ENCODE measurements at places on chromosomes 5 and 9.

- no peak for DNase-seq
These were observed 160.3 kb upstream of the NFIL3 start for GRCh38 chr9:91583966-91584365.

DNA sequence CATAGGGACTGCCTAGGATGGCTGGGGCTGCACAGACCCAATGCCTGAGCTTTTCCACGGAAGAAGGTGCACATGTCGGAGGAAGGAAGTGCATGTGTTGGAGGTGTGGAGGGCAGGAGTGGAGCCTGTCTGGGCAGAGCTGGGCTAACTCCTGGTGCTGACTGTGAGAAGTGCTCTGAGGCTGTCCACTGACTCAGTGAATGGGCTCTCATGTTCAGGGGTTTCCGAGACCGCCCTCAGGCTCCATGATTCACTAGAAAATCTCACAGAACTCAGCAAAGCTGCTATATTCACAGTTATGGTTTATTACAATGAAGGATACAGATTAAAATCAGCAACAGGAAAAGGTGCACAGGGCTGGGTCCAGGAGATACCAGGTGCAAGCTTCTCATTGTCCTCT, 37.2 kb downstream of the NTNG2 start:
- no peak for DNase-seq

DNA sequence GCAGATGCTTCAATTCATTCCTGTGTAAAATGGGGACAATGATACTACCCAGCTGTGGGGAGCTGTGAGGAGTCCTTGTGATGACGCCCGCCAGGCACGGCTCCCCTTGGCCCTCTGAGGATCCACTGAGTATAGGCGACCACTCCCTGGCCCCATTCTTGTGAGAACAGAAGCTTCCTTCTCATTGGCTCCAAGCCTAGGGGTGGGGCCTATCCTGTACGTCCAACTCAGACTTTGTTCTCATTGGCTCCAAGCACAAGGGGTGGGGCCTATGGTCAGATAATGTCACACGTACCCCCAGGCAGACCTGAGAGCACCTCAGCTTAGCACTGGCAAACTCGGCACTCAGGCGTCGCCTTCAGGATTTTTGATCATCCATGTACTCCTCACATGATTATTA, 232.9 kb upstream of the MVB12B start:
- DNase-seq, result no peak

GRCh38 chr5:28750251-28750650, 1711.9 kb upstream of the CDH9 start:
- no peak for DNase-seq

GRCh38 chr5:150670275-150670947, 9.4 kb downstream of the MYOZ3 start:
- no peak for DNase-seq

DNA sequence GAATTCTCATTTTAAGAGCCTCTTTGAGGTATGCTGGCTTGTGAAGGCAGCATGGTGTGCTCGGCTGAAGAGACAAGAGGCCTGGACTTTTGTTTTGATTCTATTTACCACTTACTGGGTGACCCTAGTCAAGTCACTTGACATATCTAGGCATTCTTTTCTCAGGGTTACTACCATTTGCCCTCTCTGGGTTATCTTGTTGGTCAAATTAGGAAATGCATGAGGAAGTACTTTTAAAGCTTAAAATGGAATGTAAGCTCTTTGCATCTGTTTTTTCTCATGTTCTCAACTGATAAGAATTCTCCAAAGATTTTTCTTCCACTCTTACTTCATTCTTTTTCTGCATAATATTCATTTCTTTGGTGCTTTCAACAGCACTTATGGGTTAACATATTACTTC, 173.1 kb downstream of the PLK2 start:
- DNase-seq, result no peak

GRCh38 chr9:79471580-79472543, 99.9 kb upstream of the TLE4 start:
- DNase-seq, result peak; percentile 37

- no peak for DNase-seq
These were observed 92.6 kb downstream of the RIC1 start for GRCh38 chr9:5721279-5722087.

- no peak for DNase-seq
These were observed 12.8 kb downstream of the UBE2B start for GRCh38 chr5:134383980-134384697.

GRCh38 chr9:22332202-22332601, 114.4 kb upstream of the DMRTA1 start:
- DNase-seq, result no peak

GRCh38 chr5:11888221-11888620, 16.0 kb downstream of the CTNND2 start:
- DNase-seq, result no peak

DNA sequence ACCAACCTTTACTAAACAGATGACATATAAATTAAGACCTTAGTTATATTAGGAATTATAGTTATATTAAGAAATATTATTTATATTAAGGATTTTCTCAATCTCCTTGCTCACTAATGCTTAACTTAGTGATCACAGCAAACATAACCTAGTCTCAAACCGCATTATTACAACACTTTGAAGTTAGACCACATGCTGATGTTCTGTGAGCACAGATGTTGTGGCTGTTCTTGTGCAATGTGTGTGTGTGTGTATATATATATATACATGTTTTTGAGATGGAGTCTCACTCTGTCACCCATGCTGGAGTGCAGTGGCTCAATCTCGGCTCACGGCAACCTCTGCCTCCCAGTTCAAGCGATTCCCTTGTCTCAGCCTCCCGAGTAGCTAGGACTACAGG, 20.5 kb downstream of the ELP1 start:
- no peak for DNase-seq

- no peak for DNase-seq
These were observed 350.5 kb upstream of the WWC1 start for GRCh38 chr5:167940911-167941310.

- no peak for DNase-seq
These were observed 228.7 kb downstream of the TLE1 start for GRCh38 chr9:81460693-81461092.

DNA sequence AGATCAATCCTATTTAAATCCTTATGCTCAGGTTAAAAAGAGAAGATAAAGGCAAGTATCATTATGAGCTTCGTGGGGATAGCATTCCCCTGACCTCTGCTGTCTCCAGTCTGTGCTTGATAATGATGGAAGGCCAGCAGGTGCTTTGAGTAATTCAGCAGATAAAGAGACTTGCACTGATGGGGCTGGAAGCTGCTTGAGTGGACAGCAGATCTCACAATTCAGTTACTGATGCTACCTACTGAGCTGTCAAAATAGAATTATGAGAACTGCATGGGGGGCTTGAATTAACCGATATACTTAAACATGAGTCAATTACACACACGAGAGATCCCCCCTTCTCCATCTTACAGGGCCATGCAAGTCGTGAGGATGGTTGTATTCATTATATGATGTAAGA, 107.7 kb upstream of the GPR151 start:
- DNase-seq, result no peak

- peak; percentile 66 for DNase-seq
These were observed 16.1 kb downstream of the AP3S1 start for GRCh38 chr5:115857626-115858349.

DNA sequence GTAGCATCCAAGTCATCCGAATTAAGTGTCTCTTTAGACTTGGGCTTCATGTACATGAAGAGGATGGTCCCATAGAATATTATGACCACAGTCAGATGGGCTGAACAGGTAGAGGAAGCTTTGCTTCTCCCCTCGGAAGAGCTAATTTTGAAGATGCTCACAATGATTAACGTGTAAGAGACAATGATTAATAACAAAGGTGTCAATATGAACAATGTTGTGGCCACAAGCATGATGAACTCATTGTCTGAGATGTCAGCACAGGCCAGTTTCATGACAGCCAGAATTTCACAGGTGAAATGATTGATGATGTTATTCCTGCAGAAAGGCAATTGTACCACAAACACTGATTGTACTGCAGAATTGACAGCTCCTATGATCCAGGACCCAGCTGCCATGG, 626 bp downstream of the OR13C2 start:
- no peak for DNase-seq

GRCh38 chr5:65041296-65042158, 272.8 kb downstream of the CWC27 start:
- peak; percentile 45 for DNase-seq

GRCh38 chr5:74239261-74239660, 401.3 kb downstream of the ENC1 start:
- DNase-seq, result no peak

- DNase-seq, result no peak
These were observed 213.1 kb downstream of the PSAT1 start for GRCh38 chr9:78510035-78510434.

DNA sequence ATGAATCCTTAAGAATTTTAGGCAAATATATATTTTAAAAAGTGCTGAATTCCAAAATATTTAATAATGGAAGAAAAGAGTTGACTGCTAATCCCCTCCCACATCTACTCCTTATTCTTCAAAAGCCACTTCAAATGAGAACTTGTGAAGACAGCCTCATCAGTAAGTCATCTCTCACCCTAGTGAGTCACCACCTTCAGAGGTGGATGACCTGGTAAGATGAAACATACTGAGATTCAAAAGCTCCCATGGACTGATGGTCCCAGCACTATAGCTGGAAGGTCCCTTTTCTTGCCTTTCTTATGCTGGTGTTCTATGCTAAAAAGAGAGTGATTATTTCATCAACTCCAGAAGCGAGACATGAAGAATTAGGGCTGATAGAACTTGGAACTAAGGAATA, 37.8 kb upstream of the SPDL1 start:
- no peak for DNase-seq

- DNase-seq, result peak; percentile 53
These were observed 165.8 kb downstream of the MELK start for GRCh38 chr9:36738318-36738976.

GRCh38 chr9:20553558-20554149, 68.6 kb downstream of the MLLT3 start:
- DNase-seq, result no peak

DNA sequence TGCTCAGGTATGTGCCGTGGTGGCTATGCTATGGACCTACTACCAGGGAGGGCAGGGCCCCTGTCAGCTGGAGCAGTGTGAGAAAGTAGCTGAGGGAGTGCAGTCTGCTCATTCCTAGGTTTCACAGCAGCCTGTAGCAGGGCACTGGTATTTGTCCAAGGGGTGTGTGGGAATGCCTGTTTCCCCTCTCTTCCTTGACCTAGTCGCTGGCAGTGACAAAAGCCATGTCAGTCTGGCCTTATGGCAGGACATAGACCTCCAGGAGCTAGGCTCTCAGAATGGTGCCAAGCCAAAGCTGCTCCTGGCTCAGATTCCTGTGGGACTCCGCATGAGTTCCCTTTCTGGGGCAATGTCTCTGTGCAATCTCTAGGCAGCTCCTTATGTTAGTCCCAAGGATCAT, 253.9 kb upstream of the TYRP1 start:
- no peak for DNase-seq

DNA sequence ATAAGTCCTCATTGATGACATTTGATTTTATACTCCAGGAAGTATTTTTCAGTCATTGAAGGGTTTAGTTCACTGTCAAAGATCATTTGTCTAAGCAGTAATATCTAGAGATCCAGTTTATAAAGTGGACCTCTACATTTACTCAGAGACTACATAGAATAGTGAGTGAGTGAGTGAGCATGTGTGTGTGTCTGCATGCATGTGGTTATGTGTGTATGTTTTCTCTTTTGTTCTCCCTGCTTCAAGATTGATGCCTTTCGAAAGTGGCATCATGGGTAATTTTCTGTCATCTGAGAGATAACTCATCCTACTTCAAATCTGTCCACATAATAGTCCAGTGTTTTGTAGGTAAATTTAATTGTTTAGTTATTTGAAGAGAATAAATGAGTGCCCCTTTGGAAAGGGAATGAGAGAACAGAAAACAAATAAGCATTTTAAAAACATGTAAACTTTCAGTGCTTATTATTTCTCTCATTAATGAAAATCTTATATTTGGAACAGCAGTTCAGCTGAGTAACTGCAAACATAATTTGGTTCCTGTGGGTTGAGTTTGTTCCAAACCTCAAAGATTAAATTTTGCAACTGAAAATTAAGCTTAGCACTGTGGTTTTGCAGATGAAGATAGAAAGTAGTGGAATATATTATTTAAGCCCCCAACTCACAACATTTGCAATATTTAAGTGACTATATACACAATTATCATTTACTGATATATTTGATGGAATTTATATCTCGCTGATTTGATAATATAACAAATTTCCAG, 1295.1 kb upstream of the C9orf72 start:
- no peak for DNase-seq

GRCh38 chr9:136086951-136087740, 7.9 kb downstream of the NACC2 start:
- DNase-seq, result no peak

GRCh38 chr5:138793575-138793974, 40.4 kb downstream of the CTNNA1 start:
- no peak for DNase-seq

- DNase-seq, result no peak
These were observed 15.7 kb downstream of the NFX1 start for GRCh38 chr9:33306037-33306436.

- peak; percentile 42 for DNase-seq
These were observed 516.9 kb upstream of the ZNF608 start for GRCh38 chr5:125263356-125263755.

GRCh38 chr5:41925555-41925951, 472 bp downstream of the FBXO4 start:
- peak; percentile 49 for DNase-seq

DNA sequence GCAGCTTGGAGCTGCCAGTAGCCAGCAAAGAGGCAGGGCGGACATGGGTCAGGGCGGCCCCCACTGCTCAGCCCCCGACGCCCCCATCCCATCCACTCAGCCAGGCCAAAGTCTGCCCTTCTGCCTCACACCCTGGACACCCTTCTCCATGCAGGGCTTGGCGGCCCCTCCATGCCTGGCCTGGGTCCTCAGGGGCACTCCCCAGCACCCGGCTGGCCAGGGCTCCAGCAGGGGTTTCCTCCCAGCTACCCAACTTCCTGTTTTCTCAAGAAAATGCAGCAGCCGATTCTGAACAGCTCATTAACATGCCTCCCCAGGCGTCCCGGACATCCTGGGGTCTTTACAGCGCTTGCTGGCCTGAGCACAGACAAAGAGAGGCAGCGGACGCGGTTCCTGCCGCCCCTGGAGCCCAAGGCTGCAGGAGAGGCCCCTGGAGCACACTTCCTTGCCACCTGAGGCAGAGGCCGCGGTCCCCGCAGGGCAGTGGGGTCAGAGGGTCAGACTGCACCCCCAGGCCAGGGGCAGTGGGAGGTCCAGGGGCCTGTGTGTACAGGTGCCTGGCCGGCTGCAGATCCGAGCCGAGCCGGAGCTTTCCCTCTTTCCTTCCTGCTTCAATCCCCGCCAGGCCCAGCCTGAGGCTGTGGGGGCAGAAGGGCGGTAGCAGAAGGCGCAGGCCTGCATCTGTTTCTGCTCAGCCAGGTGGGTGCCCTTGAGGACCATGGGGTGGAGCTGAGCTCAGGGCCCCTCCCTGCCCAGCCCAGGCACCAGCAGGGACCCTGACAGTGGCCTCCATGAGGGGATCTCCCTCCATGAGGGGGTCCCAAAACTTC, 18.7 kb upstream of the NRARP start:
- DNase-seq, result no peak

GRCh38 chr5:54671681-54672080, 154.1 kb downstream of the SNX18 start:
- no peak for DNase-seq
